SK-N-SH (cell line): ENCODE measurements at places on chromosomes 12 and 14.

- DNase-seq: peak; percentile 74
These were observed 17.4 kb upstream of the KRT7 start for GRCh38 chr12:52215587-52216031.

GRCh38 chr14:98945611-98946570, 326.1 kb downstream of the BCL11B start:
- DNase-seq: no peak

DNA sequence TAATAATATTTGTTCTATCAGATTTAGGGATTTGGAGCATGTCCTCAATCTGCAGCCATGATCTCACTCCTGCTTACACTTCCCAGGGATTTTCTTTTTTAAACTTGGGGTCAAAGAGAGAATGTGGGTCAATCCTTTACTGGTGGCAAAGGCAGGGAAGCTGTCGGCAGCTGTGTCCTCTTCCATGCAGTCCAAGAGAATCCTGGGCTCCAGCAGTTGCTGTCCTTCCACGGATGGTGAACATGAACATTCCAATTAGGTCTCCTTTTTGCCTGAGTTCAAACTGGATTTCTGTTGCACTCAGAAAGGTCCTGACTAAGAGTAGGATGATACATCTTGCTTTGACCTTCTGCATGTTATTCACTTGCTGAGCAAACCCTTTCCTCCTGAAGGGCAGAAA, 73.9 kb downstream of the ARL6IP4 start:
- DNase-seq: no peak

- no peak for DNase-seq
These were observed 1.8 kb upstream of the MED6 start for GRCh38 chr14:70602254-70602653.

- DNase-seq: no peak
These were observed 1279.1 kb upstream of the FLRT2 start for GRCh38 chr14:84250893-84251292.
